ENCODE measurements at places on chromosomes 7 and 10.
A peak's percentile ranks its signal among the peaks of the same experiment; 100 is the strongest.

GRCh38 chr7:131015657-131015958 lies 281.6 kb upstream of the KLF14 start:
- no peak for DNase-seq

DNA sequence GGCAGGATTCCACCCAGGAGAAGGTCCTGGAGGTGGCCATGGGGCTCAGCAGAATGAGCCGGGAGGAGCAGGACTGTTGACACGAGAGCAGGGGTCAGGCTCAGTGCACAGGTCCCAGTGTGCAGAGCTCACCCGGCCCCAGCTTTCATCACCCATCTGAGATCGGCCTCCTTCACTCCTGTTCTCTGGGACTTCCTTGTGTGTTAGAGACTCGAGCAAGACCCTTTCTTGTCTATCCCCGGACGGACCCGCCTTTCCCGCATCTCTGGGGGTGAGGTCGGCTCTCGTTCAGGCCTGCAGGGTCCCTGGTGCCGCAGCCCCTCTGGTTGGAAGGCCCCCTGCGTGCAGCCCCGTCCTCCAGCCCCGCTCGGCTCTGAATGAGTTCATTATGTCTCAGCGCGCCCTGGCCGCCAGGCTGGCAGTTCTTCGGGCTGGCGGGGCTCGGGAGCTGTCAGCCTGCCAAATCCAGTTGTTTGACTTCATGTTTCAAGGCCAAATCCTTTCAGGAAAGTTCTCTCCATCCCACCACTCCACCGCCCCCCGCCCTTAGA lies 127.9 kb downstream of the LHPP start:
- peak; percentile 34 for DNase-seq

- no peak for DNase-seq
These were observed 154.6 kb downstream of the ZNF438 start for GRCh38 chr10:30877111-30877510.

- DNase-seq, result no peak
These were observed 15.9 kb upstream of the FAM241B start for GRCh38 chr10:69614130-69614529.

- DNase-seq, result no peak
These were observed 622.9 kb upstream of the MBL2 start for GRCh38 chr10:53395449-53395848.

DNA sequence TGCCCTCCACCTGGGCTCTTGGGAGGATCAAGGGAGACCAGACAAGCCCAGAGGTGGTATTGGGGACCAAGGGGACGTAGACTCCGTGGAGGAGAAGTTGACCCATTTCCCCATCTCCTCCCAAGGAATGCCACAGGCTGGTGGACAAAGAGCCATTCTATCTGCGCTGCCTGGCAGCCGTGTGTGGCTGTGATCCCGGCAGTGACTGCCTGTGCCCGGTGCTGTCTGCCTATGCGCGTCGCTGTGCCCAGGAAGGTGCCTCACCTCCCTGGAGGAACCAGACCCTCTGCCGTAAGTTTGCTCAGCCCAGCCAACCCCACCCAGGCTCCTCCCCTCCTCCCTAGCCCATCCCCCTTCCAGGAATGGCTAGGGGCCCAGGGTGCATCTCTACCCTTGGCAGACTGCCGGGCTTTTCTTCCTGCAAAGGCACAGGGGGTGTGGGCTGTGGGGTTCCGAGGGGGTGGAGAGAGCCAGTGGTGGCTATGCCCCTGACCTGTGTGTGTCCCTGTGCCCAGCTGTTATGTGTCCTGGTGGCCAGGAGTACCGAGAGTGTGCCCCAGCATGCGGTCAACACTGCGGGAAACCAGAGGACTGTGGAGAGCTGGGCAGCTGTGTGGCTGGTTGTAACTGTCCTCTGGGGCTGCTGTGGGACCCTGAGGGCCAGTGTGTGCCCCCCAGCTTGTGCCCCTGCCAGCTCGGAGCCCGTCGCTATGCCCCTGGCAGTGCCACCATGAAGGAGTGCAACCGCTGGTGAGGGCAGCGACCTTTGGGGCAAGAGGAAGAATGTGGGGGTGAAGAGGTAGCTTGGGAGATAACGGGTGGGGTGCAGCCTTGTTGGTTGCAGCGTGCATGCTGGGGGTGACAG lies 10.2 kb upstream of the ZNF467 start:
- DNase-seq, result no peak

- no peak for DNase-seq
These were observed 19.7 kb upstream of the PTPRZ1 start for GRCh38 chr7:121853307-121853706.

- no peak for DNase-seq
These were observed 42.7 kb upstream of the STEAP1B start for GRCh38 chr7:22542669-22543068.

DNA sequence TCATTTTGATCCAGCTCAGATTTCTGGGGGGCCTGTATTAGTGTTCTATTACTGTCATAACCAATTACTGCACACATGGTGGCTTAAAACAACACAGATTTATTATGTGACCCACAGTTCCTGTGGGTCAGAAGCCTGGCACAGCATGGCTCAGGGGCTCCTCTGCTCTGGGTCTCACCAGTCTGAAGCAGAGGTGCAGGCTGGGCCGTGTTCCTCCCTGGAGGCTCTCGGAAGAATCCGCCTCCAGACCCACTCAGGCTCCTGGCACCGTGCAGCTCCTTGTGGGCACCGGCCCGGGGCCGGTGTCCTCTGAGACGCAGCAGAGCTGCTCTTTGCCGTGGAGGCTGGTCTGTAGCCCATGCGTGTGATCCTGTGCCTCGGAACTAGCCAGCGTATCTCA lies 61.5 kb downstream of the RAMP3 start:
- DNase-seq, result no peak

- no peak for DNase-seq
These were observed 534.3 kb downstream of the PLXDC2 start for GRCh38 chr10:20350509-20350908.

DNA sequence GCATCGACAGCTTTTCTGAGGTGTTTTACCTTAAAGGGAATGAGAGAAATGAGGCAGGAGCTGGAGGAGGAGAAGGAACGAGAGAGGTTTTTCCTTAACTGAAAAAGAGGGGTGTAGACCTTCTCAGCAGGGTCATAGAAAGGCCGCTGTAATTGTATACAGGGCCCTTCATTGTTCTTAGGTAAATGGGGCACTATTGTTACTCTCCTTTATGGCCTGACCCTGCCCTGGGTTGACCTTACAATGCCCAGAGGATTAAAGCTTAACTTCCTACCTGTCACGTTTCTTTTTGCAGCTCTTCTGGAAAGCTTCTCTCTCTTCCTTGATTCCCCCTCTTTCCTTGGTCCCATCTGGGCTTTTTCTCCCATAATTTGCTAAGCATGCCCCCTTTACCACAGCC lies 13.7 kb upstream of the PDLIM1 start:
- no peak for DNase-seq

DNA sequence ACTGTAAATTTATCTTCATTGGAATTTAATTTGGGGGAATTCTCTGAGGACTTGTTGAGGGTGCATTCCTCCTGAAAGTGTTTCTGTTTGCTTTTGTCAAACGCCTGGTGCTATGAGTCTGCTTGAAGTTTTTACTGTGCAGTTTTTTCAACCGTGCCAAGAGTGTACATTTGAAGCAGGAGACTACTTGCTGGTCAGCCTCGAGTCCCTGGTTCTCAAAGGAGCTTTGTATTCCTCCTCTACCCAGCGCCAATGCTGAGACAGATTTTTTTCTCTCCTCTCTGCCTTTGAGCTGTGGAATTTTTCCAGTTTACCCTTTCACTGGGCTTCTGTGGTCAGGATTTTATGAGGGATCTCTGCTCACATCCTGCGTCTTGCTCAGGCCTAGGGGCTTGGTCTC lies 62.1 kb downstream of the NPY start:
- DNase-seq, result no peak

GRCh38 chr7:2818121-2818520 lies 26.0 kb downstream of the GNA12 start:
- peak; percentile 82 for DNase-seq

DNA sequence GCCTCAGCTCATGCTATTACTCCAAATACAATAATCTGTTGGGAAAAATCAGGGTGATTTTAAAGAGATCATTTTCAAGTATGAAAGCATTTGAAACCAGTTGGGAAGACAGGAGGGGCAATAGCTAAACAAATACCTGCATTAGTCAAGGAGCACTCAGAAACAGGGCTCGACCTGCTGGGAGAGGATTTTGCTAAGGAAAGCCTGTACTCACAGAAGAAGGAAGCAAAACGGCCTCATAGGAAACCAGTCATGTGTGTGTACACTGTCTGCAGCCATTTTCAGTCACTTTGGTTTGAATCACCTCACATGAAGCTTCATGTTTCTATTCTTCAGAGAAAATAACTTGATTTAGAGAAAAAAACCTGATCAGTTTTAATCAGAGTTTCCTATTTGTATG lies 38.6 kb downstream of the FZD1 start:
- no peak for DNase-seq

GRCh38 chr7:69436946-69437345 lies 161.3 kb upstream of the AUTS2 start:
- DNase-seq, result no peak

- DNase-seq, result peak; percentile 52
These were observed at the start of gene ZNF853 for GRCh38 chr7:6614953-6615722. TSS of gene ZNF853 (plus strand) at chr7:6615610. CDS start at chr7:6616175, 565 bp downstream.

DNA sequence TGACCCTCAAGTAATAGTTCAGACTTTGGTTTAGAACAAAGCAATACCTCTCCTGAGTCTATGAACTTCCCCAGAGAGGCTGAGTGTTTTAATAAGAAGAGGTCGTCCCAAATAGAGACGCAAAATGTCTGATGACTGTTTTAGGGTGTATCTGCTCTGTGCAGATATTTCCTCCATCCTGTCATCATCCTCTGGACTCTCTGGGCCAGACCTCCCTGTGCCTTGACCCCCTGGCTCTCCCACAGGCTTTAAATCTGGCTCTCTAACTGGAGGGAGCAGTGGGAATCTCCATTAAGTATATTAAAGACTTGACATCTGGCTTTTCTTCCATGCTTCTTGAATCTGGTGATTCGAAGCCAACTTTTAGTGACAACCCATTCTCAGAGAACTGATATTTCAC lies 633.3 kb downstream of the INHBA start:
- DNase-seq, result no peak

- peak; percentile 84 for DNase-seq
These were observed 6.5 kb downstream of the VSIR start for GRCh38 chr10:71766717-71767419.

GRCh38 chr7:18831419-18831818 lies 286.0 kb downstream of the TWIST1 start:
- no peak for DNase-seq

DNA sequence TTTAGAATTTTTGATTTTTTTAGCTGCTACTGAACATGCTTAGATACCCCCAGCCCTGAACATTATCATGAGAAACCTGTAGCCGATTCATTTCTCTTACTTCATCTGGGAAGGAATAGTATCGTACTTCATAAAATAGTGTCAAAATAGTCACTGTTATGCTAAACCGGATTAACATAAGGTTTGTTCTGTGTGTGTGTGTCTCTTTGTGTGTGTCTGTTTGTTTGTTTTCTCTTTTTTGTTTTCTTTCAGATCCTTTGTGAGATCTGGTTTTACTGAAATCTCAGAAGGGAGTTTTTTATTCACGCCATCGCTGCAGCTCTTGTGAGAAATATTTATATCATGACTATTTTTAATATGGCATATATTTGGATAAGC lies 761 bp downstream of the LGI1 start:
- no peak for DNase-seq

DNA sequence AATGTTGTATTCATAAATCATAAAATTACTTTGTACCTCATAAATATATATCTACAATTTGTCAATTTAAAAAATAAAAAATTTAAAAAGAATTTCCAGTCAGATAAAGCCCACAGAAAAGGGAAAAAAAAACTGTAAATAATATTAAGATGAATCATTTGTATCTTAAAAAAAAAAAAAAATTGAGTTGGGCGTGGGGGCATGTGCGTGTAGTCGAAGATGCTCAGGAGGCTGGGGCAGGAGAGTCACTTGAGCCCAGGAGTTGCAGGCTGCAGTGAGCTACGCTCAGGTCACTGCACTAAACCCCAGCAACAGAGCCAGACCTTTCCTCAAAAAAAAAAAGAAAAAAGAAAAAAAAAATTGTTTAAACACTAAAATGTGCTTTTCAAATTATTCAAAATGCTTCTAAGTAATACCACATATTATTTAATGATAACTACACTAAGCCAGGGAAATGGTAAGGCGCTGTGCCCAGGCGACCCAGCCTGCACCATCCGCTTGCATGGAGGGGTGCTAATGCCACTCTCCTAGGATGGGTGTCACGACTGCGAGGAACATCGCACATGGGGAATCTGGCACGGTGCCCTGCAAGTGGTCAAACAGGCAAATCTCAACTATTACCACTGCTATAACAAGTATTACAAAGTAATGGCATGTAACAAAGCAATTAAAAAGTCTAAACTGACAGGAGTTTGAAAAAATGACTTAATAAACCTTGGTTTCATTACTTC lies 15.4 kb downstream of the GLUD1 start:
- no peak for DNase-seq

DNA sequence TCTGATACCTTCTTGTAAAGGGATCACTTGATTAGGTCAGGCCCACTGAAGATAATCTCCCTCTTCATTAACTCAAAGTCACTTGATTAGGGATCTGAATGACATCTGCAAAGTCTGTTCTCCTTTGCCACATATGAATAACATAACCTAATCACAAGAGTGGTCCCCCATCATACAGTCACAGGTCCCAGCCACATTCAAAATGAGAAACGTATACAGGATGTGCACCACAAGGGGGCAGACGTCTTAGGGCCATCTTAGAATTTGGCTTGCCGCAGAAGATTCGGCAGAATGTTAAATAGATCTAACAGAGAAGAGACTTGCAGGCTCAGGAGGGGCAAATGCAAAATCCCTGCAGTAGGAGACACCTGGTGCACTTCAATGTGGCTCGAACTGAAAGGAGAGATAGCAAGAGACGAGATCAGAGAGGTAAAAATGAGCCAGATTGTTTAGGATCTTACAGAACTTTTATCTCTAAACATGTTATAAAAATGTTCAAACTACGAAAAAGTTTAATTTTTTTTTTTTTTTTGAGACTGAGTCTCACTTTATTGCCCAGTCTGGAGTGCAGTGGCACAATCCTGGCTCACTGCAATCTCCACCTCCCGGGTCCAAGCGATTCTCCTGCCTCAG lies 10.4 kb upstream of the SMC3 start:
- DNase-seq, result peak; percentile 39
